ENCODE measurements at places on chromosomes 7 and 10.

GRCh38 chr10:58028597-58029366 lies 238.9 kb downstream of the IPMK start:
- DNase-seq = no peak

GRCh38 chr7:47574482-47575329 lies 7.2 kb downstream of the TNS3 start:
- DNase-seq = no peak

- no peak for DNase-seq
Observed at GRCh38 chr7:105799677-105800076, 76.7 kb downstream of the ATXN7L1 start.

GRCh38 chr7:159083698-159084068 lies 61.0 kb downstream of the VIPR2 start:
- DNase-seq = no peak

DNA sequence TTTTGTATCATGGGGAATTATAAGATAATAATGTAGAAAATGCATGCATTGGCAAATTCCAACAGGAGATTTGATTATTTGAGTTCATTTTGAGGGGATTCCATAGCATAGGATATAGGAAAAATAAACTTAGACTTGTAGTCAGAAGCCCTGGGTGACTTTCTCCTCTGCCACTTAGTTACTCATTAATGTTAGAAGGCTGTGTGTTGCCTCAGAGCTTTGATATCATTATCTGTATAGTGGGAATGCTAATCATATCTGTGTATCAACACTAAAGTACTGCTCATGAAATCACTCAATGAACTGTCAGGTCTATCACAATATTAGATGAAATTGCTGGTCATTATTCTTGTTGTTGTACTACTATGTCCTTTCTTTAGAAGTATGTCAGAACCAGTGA lies 23.0 kb upstream of the TEX47 start:
- DNase-seq = no peak

GRCh38 chr10:86229376-86229775 lies 137.2 kb downstream of the GRID1 start:
- no peak for DNase-seq

- no peak for DNase-seq
Observed at GRCh38 chr10:49257626-49258349, 41.2 kb upstream of the C10orf71 start.

- DNase-seq = no peak
Observed at GRCh38 chr7:7516662-7517061, 19.0 kb downstream of the COL28A1 start.

DNA sequence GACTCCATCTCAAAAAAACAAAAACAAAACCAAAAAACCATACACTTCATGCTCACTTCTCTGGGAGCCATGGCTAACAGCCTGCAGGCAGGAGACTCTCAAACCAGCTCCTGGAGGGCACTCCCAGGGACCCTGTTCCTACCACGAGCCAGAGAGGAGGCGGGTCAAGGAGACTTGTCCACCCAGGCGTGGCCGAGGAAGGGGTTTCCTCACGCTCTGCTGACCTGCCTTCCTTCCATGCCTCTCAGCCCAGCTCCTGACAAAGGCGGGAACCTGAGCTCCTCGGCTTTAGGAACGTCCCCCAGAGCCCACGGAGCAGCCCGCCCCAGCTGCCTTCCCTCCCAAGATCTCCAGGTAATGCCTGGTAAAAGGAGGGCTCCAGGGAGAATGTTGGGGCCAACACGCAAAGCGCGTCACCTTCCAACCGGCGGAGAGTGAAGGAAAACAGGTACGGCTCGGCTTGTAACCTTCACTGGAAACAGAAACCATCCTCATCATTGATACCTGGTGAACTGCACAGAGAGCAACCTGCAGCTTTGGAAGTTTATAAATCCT lies 9.5 kb downstream of the GPR146 start:
- no peak for DNase-seq

DNA sequence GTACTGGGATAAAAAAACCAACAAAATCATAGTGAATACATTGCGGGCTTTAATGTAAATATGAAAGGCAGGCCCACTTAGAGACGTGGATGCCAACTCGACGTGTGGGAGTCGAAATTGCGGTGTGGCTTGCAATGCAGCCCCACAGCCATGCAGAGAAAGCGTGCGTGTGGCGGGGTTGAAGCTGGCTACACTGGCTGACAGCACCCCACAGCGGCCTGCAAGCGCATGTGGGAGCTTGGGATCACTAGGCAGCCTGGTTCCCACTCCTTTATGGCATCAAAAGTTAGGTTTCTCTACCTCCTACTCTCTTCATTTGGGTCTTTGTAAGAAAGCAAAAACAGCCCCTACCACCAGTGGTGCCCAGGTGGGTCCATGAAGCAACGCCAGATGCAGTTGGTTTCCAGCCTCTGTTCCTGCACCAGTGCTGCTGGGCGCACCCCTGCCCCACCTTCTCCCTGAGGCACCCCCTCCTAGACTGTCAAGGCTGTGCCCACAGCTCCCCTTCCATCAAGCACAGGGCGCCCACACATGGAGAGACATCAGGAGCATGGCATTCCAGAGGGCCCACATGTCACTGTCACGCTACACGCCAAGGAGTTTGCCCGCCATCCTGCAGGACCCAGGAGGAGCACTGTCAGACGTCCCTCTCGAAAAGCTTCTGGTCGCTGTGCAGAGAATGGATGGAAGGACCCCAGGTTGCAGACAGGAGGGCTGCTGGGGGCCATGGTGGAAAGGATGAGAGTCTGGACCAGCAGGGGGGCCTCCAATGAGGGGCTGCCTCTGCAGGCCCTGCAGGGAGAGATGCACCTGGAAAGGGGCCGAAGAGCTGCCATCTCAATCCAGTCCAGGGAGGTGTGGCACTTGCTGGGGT lies 142.9 kb downstream of the PAXIP1 start:
- no peak for DNase-seq

- peak; percentile 62 for DNase-seq
Observed at GRCh38 chr10:87921931-87922688, 58.7 kb downstream of the PTEN start.

GRCh38 chr7:40802497-40802896 lies 667.7 kb downstream of the SUGCT start:
- DNase-seq = no peak

DNA sequence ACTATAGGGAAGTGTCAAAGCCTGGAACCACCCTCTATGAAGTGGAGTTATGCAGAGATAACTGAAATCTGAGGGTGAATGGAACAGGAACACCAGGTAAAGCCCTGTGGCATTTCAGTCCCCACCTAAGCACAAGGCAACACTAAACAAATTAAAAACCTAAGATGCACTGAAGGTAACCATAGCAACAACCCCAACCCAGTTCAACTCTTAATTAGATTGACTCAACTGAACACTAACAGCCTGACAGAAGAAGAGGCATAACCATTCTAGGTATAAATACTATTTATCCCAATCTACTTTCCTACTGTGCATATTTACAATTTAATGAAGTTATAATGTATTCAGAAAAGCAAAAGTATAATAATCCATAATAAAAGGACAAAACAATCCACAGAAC lies 9.2 kb upstream of the GIMAP5 start:
- no peak for DNase-seq

DNA sequence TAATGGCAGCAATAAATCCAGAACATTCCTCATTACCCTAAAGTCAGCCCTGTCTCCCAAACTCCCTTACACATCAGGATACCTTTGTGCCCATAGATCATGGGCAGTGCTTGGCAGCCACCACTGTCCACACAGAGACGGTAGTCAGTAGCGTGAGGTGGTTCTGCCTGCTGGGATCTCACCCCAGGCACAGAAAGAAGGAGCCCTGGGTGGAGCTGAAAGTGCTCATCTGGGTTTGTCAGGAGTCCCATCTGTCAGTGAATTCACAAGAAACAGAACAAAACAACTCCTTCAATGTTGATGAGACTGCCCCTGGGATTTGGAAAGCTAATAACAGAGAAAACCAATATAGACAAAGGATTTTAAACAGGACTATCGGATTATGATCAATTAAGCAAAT lies 90.2 kb upstream of the PRSS58 start:
- DNase-seq = no peak

DNA sequence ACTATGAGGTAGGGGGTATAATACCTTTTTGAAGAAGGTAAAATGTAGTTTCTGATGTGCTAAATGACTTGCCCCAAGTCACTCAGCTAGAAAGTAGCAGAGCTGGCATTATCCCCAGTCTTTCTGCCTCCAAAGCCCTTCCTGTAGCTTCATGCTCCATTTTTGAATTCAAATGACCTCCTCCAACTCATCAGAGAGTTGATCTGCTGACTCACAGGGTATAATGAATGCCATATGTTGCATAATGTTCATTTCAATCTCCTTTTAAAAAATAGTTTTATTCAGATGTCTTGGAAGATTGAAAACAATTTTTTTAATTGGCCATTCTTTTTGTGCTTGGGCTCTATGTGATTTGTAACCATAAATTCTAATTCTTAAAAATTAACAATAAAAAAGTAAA lies 272.8 kb upstream of the IMMP2L start:
- no peak for DNase-seq

GRCh38 chr7:128903621-128904361 lies 6.7 kb downstream of the KCP start:
- no peak for DNase-seq

DNA sequence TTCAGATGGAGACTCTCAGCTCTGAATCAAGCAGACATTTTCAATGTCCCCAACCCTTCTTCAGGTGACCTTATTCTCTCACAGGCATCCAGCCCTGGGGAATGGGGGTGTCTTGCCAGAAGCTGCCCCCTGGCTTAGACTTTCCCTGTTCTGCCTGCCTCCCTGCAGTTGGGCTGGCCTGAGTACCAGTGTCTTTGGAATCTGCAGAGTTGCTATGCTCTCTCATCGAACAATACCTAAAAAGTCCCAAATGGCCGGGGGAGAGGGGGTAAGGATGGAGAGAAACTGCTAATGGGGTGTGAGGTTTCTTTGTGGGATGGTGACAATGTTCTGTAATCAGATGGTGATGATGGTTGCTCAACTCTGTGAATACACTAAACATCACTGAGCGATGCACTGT lies 20.6 kb downstream of the SLC18A2 start:
- no peak for DNase-seq

DNA sequence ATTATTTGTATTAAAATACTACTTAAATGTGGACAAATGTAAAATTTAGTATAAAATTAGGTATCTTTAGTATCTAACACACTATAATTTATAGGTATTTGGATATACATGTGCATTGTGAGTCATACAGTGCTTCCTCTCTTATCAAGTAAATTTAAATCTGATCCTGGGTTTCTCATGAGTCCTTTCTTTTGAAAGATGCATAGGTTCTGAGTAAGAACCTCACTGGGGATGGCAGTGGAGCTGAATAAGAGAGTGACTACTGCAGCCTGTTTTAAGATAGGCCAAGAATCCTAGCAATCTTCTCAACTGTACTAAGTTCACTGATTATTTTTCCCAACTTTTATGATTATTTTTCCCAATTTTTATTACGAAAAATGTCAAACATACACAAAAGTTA lies 16.2 kb downstream of the CEP55 start:
- no peak for DNase-seq

GRCh38 chr7:44279731-44280505 lies 45.5 kb downstream of the CAMK2B start:
- no peak for DNase-seq

GRCh38 chr10:50610368-50610767 lies 13.4 kb downstream of the SGMS1 start:
- DNase-seq = no peak

DNA sequence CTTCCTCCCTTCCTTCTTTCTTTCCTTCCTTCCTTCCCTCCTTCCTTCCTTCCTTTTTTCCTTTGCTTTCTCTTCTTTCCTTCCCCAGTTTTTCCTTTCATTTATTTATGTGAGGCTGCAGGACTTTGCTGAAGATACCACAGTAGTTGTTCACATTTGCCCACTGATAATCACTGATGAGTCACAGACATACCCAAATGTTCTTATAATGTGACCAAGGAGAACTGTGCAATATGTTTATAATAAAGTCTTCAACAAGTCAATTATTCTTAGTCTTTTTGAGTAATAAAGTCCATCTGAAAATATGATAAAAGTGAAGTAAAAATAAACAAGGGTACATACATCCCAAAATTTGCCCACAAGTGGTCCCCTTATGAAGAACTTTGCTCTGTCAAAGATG lies 159.7 kb downstream of the GNAI1 start:
- no peak for DNase-seq

DNA sequence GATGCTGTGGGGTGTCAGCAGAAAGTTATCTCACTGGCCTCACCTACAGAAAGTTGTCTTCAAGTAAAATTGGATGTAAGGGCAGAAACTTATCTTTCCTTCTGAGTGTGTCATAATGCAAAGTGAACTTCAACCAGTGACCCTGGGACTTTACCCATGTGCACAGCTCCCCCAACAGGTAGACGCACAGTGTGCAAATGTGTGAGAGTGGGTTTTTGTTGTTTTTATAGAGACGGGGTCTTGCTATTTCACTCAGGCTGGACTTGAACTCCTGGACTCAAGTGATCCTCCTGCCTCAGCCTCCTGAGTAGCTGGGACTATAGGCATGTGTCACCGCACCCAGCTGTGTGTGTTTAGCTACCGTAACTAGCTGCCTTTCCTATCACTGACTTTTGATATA lies 6.4 kb upstream of the KAZALD1 start:
- peak; percentile 34 for DNase-seq

DNA sequence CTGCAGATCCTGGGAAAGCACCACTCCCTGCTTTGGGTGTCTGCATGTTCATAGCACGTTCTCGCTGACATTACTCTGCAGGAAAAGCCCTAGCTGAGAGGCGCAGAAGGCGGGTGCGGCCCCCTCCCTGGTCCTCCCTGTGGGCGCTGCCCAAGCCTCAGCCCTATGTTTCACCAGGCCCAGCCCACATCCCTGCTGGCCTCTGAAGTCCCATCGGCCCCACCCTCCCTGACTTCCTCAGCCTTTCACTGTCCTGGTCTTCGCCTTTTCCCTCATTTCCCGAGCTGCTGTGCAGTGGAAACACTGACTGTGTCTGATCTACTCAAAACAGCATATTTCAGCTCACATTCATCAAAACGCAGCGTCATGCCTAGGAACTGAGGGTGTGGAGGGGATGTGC lies 36.3 kb upstream of the DIP2C start:
- DNase-seq = no peak

DNA sequence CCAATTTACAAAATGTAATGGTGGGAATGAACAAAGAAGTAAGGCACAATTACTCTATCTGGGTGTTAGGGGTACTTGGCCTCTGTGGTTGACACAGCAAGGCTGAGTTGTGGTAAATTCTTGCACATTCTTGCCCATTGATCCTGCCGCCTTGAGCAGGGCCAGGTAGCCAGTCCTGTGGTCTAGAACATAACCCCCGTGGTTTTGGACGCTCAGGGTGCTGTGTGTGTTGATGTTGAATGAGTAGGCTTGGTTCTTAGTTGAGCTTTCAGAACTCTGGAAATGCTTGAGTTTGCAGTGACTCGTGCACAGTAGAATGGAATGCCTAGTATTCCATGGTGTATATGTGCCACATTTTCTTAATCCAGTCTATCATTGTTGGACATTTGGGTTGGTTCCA lies 42.3 kb upstream of the CDHR3 start:
- no peak for DNase-seq

GRCh38 chr10:47243791-47244190 lies 56.2 kb upstream of the GDF10 start:
- DNase-seq = no peak

DNA sequence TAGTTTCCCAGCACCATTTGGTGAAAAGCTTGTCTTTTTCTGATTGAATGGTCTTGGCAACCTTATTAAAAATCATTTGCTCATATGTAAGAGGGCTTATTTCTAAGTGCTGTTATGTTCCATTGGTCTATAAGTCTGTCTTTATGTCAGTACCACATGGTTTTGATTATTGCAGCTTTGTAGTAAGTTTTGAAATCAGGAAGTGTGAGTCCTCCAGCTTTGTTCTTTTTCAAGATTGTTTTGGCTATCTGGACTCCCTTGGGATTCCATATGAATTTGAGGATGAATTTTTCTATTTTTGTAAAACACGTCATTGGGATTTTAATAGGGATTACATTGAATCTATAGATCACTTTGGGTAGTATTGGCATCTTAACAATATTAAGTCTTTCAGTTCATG lies 5.4 kb downstream of the KIF11 start:
- no peak for DNase-seq
